DND-41 (cell line): ENCODE measurements at places on chromosomes 1 and 21.
A peak's percentile ranks its signal among the peaks of the same experiment; 100 is the strongest.

GRCh38 chr1:4653796-4654725, at the start of gene AJAP1:
AJAP1 (plus strand) TSS chr1:4654609; CDS start chr1:4655426, 817 bp downstream.
- DNase-seq = no peak

- DNase-seq = no peak
Measured at GRCh38 chr1:178344513-178345091, 152.2 kb downstream of the CLEC20A start.

- DNase-seq = no peak
Measured at GRCh38 chr1:212994926-212995325, 20.7 kb downstream of the ANGEL2 start.

DNA sequence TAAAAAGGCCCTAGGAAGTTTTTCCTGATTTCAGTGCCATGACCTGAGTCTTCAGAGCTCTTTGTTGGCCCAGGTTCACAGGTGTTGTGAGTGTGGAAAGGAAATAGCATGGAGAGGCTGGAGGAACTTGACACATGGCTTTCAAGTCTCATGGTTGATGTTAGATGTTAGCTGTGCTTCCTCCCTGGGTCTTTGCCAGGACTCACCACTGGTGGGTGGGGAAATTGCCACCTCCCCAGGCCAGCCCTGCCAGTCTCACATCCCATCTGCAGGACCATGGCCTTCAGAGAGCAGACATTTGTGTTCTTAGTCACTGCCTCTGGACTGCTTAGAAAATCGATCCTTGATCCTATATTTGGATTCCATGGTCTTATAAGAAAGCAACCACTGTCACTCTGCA, 383.2 kb downstream of the DISC1 start:
- DNase-seq = no peak

DNA sequence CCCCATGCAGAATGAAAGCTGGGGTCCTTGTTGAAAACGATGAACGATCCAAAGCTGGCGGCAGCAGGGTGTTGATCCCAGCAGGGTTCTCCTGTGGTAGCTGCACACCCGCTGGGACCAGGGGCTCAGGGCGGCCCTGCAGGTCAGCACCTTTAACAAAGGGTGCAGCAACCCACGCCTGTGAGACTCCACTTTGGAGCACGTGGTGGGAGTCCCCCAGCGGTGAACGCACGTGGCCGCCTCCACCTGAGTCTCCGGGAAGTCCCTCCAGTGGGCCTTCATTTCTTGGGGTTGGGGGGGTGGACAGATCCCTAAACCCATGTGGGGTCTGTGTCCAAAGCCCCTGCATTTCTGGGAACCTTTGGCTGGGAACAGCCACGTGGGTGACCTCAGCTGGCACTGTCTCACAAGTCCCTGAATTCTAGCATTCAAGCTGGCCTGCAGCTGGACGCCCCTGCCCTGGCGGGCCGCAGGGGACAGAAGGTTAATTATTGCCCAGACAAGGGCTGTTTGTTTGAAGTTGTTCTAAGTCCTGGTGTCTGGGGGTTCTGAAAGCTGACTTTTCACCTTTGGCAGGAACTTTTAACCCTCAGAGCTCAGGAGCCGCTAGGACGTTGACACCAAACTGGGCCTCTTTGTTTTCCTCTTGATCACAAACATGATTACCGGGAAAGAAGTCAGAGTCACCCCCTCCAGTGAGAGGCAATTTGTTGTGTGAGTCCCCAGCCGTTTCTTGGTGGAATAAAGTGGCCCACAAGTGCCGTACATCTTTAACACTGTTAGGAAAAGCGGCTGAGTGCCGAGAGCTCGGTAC, 64.5 kb downstream of the COL18A1 start:
- DNase-seq = no peak

DNA sequence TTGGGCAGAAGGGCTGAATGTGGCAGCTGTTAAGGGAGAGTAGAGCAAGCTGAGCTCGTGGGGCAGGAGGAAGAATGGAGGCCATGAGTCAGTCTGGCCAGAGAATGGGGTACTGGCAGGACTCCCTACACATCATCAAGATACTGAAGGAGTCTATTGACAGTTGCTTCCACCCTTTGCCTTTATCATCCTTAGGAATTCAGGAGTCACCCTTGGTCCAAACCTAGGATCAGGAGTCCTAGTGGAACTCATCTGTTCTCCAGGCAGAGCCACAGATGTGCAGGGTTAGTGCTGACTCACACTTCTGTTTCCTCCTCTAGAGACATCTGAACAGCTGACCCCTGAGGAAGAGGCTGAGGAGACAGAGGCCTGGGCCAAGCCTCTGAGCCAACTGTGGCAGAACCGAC, 18.7 kb upstream of the ST3GAL3 start:
- no peak for DNase-seq

DNA sequence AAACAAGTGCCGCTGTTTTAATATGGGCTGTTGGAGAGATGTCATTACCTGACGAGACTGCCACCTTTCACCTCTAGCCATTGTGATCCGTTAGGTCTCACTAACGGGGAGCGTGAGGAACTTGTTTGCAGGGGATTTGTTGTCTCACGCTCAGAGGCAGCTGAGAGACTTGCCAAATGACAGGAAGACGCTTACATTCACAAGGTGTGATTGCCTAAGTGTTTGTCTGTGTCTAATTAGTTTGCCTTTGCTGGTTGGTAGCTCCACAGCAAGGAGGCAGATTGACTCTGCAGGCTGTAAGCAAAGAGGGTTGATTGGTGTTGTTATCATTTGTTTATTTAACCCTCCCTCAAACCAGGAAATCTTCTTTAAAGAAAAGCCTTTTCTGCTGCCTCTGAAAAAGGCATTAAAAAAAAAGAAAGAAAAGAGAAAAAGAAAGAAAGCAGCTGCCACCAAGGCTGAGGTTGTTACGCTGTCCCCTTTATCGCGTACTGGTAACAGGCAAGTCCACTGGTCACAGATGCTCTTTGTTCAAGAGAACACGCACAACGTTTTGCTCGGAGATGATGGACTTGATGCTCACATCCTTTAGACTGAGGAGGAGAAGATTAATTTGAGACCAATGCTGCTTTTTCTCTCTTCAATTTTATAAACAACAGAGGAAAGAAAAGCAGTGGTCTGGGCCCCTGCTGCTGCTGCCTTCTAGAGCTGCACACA, 203.9 kb downstream of the ZNF326 start:
- DNase-seq = no peak

GRCh38 chr1:82032068-82032467, 231.3 kb downstream of the ADGRL2 start:
- DNase-seq = no peak

DNA sequence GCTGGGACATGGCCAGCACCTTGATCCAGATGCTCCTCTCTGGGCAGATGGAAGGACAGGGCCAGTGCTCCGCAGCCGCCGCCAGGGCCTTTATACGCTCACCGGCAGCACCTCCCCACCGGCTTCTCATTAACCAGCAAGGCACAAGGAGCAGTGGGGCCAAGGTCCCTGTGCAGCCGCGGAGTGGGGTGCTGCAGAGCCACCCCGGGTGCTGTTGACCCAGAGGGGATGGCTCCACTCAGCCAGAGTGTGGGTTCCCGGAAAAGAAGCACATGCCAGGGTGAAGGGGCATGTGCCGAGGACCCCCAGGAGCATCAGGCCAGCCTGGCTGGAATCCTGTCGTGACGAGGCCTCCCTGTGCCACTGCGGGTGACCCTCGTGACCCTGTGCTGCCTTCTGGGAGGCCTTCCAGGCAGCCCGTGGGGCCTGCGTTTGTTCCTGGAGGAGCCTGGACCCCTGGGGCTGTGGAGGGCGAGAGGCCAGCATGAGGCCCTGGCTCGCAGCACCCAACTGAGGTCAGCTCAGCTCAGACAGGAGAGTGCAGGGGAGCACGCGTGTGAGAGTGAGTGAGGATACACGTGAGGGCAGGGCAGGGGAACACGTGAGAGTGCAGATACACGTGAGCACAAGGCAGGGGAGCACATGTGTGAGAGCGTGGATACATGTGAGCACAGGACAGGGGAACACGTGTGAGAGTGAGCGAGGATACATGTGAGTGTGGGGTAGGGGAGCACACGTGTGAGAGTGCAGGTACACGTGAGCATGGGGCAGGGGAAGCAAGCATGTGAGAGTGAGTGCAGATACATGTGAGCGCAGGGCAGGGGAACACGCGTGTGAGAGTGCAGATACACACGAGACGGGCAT, at the start of gene FTCD:
FTCD (minus strand) TSS at position 66 of the 864 bp plus-strand sequence; CDS start at position 10, 56 bp downstream.
- no peak for DNase-seq

- no peak for DNase-seq
Measured at GRCh38 chr1:204915861-204916495, 45.3 kb downstream of the NFASC start.

- no peak for DNase-seq
Measured at GRCh38 chr1:212466437-212466836, 33.7 kb downstream of the NENF start.

DNA sequence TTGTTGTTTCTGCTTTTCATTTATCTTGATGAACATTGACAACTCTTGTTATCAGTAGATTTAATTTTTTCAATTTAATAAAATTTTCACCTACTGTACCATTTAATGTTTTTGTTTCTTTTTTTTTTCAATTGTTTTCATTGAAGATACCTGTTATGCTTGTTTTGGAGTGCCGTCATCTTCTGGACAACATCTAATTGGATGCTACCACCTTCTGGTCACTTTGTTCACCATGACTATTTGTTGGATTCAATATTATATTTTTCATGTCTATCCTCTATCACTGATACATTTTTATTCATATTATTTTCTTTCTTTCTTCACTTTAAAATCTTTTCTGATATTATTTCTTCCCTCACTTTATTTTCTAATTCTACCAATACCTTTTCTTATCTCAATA, 14.0 kb downstream of the KRTAP21-2 start:
- DNase-seq = no peak

DNA sequence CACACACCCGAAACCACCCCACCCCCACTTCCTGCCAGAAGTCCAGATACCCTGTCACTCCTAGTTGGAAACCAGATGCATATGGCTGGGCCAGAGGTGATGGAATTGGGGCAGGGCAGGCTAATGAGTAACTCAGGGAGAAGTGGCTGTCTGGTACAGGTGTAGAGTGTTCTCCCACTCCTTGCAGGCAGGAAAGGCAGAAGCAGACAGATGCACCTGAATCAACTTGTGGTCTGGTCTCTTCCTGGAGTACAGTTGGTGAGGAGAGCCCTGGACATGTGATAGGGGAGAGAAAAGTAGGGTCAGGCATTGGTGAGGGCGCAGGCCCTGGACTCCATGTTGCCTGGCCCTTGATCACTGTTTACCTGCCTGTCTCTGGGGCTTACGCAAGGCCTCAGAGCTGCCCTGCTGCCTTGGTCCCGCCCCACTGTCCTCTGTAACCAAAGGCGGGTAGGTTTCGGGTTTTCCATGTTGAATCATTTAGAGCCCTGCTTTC, 2.5 kb downstream of the CGN start:
- no peak for DNase-seq

- peak; percentile 23 for DNase-seq
Measured at GRCh38 chr21:42534421-42535378, 21.0 kb downstream of the SLC37A1 start.

DNA sequence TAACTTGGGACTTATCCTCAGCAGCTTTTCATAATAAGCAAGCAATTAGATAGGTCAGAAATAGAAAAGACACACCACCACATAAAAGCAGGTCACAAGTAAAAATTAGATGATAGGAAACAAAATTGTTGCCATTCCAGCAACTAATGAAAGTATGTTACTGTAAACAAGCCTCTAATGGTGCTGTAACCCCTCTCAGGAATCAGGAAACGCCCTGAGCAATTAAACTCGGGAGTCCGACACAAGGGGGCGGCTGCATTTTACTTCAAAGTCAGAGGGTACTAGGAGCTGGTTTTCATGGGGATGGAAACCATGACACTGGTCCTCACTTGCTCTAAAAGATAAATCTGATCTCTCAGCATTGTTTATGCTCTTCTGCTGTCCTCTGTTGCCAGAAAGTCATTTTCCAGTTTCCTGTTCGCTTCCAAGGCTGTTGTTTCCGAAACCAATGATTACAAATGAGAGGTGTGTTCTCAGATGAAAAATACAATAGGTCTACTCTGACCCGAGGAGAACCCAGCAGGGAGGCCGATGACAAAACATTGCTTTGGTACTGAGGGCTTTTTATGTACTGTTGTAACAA, 93.4 kb downstream of the TGFBR3 start:
- no peak for DNase-seq

DNA sequence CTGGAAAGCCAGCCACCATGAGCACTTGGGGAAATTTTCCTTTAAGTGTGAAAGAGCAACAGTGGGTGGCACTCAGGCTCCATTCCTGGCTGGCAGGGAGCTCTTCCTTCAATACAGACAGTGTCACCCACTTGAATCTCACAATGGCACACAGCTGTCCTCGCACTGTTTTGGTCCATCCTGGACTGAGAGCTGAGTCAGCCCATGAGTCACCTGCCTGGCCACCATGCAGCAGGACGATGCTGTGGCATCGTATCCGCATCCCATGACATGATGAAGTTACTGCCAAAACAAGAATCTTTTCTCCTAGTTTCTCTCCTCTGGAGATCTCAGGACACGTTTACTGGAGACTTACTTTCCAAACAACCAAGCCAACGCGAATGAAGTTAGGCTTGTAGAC, 6.0 kb downstream of the TMPRSS2 start:
- DNase-seq = no peak

- DNase-seq = no peak
Measured at GRCh38 chr1:205497351-205497750, 7.1 kb upstream of the CDK18 start.

DNA sequence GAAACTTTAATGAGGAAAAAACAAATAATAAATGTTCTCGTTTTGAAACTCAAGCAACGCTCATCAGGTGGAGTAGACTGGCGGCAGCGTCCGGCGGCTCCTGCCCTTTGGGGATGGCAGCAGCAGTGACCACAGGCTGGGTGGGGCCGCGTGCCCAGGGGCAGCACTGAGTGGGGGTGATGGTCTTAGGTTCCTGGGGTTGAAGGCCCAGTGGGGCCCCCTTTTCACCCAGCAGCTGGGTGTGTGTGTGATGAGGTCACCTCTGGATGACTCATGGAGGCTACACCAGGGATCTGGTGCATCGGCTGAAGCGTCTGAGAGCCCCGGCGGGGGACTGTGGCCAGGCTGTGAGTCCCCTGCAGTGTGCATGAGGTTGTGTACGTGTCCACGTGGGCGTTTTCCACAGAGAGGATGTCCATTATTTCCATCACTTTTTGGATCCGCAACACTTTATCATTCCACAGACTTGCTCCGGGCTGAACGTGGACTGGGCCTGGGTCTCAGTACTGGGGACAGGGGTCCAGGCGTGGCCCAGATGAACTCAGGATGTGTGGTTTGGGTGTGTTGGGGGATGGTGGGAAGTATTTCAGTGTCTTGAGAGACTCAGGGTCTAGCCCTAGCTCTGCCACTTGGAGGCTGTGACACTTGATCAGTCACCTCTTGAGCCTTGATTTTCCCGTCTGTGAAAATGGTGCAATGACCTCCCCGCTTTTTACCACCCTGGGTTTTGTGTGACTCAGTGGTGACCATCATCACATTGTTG, 25.6 kb downstream of the LDLRAP1 start:
- no peak for DNase-seq

DNA sequence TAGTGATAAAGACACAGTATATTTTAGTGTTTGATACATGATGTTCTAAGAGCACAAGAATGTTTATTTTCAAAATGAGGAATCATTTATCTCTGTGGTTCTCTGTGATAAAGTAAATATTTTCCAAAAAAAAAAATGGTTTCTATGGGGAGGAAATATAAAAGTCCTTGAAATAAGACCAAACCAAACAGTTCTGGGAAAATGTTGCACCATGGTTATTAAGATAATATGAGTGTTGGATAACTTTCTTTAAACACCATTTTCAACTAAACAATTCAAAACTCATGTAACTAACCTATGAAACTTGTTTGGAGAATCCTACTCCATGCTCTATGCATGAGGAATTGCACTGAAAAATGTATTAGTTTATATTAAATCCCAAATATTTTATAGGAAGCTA, 184.6 kb downstream of the KCNT2 start:
- no peak for DNase-seq
